ENCODE measurements at places on chromosomes 4 and X.

DNA sequence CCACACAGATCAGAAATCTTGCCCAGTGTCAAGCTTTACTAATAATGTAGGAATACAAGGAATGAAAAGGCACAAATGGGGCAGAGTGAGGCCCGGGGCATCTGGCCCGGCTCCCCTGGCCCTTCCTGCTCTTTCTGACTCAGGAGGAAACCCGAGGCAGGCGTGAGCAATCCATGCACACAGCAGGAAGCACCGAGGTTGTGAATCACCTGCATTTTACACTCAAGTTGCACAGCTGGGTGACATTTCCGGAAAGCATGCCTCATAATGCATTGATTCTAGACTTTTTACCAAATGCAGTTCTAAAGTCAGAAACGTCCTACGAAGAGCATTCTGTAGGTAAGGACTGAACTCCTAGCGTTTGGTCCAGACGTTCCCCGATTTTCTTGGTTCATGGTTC lies 38.9 kb downstream of the PRIMPOL start:
- no peak for DNase-seq

GRCh38 chr4:78606530-78607095 lies 55.0 kb downstream of the ANXA3 start:
- no peak for DNase-seq

DNA sequence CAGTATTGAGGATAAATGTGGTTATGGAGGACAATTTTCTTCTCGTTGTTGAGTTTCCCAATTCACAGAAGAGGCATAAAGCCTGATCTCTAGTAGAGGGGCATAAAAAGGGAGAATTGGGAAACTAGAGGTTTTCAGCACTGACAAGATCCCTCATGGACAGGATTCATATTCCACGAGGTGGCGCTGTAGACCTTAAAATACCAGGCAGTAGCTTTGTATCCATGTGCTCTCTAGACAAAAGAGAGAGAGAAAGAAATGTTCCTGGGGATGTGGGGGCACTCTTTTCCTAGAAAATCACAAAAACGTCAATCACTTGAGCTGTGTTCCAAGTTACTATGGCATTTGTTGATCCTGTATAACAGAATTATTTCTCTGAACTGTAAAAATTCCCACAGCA lies 128.3 kb downstream of the MAGEE1 start:
- DNase-seq: peak; percentile 49

- DNase-seq: no peak
These were observed 29.6 kb downstream of the KLF3 start for GRCh38 chr4:38693569-38693968.

Measured in ecto neural progenitor cell (in vitro differentiated cells).